ENCODE measurements at places on chromosomes 13 and 19.
A peak's percentile ranks its signal among the peaks of the same experiment; 100 is the strongest.

DNA sequence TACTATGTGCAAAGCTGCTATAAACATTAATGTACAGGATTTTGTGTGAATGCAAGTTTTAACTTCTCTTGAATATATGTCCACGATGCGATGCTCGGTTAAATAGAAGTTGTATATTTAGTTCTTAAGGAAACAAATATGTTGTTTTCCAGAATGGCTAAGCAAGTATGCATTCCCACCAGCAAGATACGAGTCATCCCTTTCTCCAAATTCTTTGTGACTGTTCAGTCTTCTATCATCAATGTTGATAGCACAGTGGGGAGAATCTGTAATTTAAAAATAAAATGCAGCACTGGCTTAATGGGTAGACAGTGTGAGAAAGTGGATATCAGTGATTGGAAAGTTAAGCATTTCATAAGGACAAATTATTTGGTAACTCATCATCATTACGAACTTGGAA is 1340.8 kb downstream of the PCDH9 start:
- no peak for DNase-seq

DNA sequence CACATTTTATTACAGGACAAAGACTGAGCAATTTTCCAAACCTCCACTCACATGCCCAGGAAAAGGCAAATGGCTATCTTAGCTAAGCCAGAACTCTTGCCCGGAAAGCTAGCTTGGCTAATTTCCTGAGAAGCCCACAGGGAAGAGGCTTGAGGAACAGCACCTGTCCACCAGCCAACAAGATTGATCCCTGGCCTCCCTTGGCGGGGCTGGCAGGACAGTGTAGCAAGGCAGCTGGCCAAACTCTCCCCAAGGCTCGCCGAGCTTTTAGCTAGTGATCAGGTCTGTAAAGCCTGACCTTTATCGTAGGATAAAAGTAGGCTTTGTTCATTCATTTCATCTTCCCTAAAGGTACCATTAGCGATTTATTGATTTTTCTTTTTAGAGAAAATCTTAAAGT is 101.4 kb downstream of the UQCRFS1 start:
- DNase-seq = no peak

DNA sequence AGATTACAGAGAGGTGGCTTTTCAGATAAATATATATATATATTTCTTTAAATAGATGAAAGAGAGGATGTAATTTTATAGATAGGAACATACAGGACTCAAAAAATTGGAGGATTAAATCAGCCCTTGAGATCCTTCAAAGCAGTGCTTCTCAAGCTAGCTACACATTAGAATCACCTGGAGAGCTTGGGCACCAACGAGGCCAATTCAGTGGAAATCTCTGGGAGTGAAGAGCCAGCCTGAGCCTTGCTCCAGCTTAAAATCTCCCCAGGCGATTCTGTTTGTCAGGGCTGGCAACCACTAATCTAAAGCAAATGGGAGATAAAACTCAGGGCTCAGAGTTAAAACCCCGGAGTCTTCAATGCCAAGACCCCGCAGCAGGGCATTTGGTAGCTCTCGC is 15.0 kb upstream of the CLN5 start:
- no peak for DNase-seq

GRCh38 chr19:8261881-8262280 is 46.3 kb downstream of the CD320 start:
- no peak for DNase-seq

- DNase-seq = no peak
Measured at GRCh38 chr13:84951128-84951527, 848.1 kb downstream of the SLITRK6 start.

GRCh38 chr13:26071691-26072090 is 19.9 kb upstream of the SHISA2 start:
- DNase-seq = no peak

DNA sequence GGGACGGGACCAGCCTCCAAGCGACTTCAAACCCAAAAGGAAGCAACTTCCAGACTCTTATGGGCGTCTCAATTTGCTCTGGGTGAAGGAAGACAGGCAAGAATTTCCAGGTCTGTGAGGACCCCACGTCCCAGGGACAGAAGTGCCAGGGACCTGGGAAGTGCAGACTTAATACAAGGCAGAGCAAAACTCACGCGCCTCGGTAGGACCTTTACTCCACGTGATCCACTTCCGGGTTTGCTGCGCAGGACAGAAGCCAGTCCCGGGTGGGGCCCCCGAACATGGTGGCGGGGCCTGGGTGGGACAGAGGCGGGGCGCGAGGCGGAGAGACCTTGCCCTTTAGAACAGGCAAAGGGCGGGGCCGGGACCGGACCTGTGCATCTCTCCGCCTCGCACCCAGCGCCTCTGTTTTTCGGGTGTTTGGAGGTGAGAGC is 9.3 kb downstream of the ZNF611 start:
- no peak for DNase-seq

GRCh38 chr19:40872209-40872608 is 9.8 kb downstream of the CYP2A7 start:
- DNase-seq = no peak

DNA sequence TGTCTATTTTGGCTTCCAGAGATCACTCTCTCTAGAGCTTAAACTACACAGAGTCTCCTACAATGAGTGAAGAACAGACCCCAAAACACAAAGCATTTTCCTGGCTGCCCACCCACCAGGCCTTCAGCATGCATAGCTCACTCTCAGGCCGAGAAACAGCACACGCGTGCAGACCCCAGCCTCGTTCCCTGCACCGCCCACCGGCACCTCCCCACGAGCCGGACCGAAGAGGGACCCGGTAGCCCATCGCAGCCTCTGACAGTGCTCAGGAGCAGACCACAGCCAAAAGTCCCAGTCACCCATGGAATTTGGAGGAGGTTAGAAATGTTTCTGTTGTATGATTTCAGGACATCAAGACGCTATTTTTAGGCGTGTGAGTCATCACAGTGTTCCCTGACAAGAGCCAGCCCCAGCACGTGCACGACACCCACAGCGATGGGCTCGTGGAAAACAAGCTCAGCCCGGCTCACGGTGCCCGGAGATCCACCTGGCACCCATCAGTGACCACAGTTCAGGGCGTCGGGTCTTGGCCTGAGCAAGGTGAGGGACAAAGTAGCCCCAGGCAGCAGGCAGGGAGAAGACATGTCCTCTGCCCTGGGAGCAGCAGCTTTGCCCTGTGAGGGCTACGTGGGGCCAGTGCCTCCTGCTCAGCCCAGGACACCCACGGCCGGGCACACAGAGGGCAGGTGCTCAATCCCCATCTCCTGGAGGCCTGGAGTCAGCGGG is 50.1 kb upstream of the SPACA7 start:
- no peak for DNase-seq

- DNase-seq = no peak
Measured at GRCh38 chr13:33169273-33169980, 116.1 kb downstream of the STARD13 start.

GRCh38 chr13:52036037-52036436 is 11.5 kb downstream of the UTP14C start:
- no peak for DNase-seq

DNA sequence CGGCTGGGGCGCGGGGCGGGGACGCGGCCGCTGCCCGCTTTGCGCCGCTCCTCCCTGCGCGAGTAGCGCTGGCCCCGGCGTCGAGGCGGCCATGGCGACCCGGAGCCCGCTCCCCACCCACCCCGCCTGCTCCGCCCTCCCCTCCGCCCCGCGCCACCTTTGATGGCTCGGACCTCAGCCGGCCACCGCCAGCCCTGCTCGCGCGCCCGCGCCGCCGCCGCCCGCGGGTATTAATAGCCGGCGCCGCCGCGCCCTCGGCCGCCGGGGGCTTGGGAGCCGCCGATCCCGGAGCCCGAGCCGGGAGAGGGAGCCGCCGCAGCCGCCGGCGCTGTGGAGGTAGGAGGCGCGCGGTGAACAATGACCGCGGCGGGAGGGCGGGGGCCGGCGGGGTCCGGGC is 261 bp downstream of the FARP1 start:
- no peak for DNase-seq

GRCh38 chr13:98345107-98345935 is 168.3 kb upstream of the RNF113B start:
- DNase-seq = no peak

- DNase-seq = no peak
Measured at GRCh38 chr13:34179481-34179880, 361.5 kb downstream of the RFC3 start.

GRCh38 chr19:38851622-38852230 is 1.9 kb upstream of the HNRNPL start:
- DNase-seq = peak; percentile 95

DNA sequence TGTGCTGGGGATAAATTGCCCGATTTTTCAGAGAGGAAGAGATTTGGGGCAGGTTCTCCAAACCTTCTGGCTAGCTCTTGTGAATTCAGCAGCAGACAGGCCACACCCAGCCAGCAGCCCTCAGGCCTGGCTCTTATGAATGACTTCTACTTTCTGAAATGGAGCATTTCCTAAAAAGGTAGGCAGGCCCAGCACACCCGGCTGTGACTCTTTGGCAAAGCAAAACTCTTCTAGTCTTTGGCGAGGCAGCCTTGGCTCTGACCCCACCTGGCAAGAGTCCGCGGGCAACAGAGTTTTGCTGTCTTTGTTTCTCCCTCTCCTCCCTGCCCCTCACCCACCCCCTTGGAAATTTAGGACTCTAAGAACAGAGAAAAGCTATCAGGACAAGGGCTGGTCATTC is 221.2 kb downstream of the ZNF536 start:
- peak; percentile 58 for DNase-seq

- no peak for DNase-seq
Measured at GRCh38 chr13:114024603-114025404, 50.9 kb upstream of the C13orf46 start.

DNA sequence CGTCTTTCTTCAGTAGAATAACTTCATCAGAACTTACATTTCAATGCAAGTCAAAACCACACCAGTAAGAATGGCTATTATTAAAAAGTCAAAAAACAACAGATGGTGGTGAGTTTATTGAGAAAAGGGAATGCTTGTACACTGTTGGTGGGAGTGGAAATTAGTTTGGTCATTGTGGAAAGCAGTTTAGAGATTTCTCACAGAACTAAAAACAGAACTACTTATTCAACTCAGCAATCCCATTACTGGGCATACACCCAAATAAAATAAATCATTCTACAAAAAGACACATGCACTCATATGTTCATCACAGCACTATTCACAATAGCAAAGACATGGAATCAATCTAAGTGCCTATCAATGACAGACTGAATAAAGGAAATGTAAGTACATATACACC is 231.2 kb downstream of the NHLRC3 start:
- no peak for DNase-seq

DNA sequence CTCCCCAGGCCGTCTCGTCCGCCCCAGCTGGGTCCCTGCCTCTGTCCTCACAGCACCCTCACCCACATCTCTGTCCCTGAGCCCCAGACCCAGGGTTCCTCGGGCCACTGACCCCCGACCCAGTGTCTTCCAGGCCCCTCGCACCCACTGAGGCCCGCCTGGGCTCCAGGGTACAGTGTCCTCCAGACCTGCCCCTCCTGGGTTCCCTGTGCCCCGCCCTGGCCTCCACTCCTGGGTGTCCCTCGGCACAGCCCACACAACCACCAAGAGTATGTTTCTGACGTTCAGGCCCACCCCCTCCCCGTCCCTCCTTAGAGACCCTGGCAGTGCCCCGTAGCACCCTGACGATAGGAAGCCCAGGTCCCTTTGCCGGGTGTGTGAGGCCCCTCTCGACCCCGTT is 22.6 kb upstream of the NCCRP1 start:
- no peak for DNase-seq

- DNase-seq = no peak
Measured at GRCh38 chr19:46630586-46631205, 5.3 kb downstream of the GNG8 start.

GRCh38 chr13:28584873-28585381 is 74.0 kb upstream of the POMP start:
- no peak for DNase-seq

DNA sequence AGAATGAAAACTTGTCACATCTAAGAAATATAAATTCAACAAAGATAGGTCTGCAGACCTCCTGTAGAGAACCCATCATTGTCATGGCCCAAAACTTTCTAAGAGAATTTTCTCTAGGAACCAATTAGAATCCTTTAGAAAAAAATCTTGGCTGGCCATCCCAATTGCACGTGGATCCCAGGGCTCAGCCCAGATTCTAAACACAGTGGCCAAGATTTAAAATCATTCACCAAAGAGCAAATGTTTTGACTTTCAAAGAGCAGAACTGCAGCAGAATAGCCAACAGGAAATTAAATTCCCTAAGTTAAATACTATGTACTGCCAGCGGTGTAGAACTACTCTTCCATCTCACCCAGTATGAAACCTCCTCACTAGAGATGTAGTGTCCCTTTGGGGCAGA is 21.3 kb downstream of the IPO5 start:
- no peak for DNase-seq

- no peak for DNase-seq
Measured at GRCh38 chr13:48682436-48682835, 28.7 kb downstream of the CYSLTR2 start.

DNA sequence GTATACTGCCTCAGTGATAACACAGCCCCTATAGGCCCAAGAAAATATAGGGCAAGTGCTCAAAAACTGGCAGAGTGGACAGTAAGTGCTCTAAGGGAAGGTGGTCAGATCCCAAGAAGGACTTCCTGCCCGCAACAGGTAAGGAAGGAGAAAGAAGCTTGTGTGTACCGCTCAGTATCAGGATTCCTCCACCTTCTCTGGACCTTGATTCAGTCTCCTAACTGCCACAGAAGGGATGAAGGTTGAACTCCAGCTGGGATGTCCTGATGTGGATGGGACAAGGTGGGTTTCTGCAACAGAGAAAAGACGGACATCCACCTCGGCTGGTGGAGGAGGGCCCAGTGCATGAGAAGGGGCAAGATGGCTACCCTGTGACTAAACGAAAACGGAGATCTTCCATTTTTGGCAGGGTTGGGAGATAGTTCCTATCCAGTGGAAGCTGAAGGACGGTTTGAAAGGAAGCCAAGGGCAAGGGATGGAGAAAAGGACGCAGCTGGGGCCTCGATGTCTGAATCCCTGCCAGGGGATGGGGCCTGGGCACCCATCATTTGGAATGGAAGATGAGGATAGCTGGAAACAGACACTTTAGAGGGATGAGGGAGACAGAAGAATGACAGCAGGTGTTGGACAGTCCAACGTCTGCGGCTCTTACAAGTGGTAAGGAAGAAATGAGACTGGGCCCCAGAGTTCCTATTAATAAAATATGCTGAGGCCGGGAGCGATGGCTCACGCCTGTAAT is 1.3 kb upstream of the ATF5 start:
- no peak for DNase-seq

- DNase-seq = no peak
Measured at GRCh38 chr19:52066258-52066863, 17.7 kb upstream of the ZNF432 start.

All from vagina (tissue), 2 donors.